NCI-H1417 (cell line): ENCODE measurements at places on chromosomes 4 and X.

DNA sequence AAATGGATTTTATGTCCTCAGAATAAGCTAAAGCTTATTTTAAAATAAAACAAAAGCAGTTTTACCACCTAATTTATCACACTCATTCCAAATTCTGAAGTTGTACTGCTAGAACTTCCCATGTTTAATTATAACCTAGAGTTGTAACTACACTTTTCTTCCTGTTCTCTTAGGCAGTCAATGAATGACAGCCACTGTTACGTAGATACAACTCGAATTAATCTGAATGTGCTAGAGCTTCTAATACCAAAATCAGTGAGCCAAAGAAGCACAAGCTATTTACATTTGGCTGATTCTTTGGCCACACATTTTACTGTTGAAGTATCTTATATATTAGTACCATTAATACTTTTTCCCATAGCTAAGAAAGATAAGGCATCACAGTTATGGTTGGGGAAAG, 99.0 kb upstream of the FTHL17 start:
- DNase-seq = no peak

DNA sequence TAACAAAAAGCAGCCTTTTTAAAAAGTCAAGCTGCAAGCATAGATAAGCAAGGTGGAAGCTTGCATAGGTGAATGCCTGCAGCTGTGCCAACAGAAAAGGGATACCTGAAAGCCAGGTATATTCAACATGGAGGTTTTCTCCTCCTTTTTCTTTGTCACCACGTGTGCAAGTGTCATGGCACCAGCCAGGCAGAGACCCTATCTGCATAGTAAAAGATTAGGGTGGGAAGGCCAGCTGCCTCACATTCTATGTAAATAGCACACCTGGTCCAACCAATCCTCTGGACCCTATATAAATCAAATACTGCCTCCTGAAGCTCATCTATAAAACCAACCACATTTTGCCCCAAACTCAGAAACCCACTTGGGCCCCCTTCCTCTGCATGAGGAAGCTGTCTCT, 28.0 kb upstream of the PLK4 start:
- no peak for DNase-seq

- no peak for DNase-seq
These were observed 493.7 kb downstream of the KCNIP4 start for GRCh38 chr4:21454831-21455230.

- no peak for DNase-seq
These were observed 506.0 kb upstream of the FAM241A start for GRCh38 chr4:111639120-111639690.

- DNase-seq = no peak
These were observed 30.5 kb upstream of the CRMP1 start for GRCh38 chr4:5923376-5923775.
